ENCODE measurements at places on chromosomes 5 and 9. TPM values are rescaled to one million over a fixed set of nuclear protein-coding genes. Genes with fewer than 3 reads are reported as not detected.

Gene MGAT4B
- 70.6 TPM for polyA plus RNA-seq

Gene NKD2
- 7.2 TPM for polyA plus RNA-seq

Gene C9orf153
- not detected for polyA plus RNA-seq

Gene PRDM9
- polyA plus RNA-seq, result not detected

Gene HRH2
- polyA plus RNA-seq, result 0.09 TPM

Gene LSM11
- polyA plus RNA-seq, result 26.4 TPM

Gene SLC25A2
- polyA plus RNA-seq, result not detected

Gene PCDHB4
- 4.2 TPM for polyA plus RNA-seq

Gene DRD1
- polyA plus RNA-seq, result 0.72 TPM

Gene TLE1
- polyA plus RNA-seq, result 93.0 TPM

Gene IRGM
- polyA plus RNA-seq, result not detected

Gene IRX2
- 0.95 TPM for polyA plus RNA-seq

Gene LMAN2
- 156 TPM for polyA plus RNA-seq

Gene MSMP
- polyA plus RNA-seq, result not detected

Gene HACD4
- not detected for polyA plus RNA-seq

Gene KCNIP1
- 13.8 TPM for polyA plus RNA-seq

Gene PCDHGA2
- 0.26 TPM for polyA plus RNA-seq

Gene C5orf58
- not detected for polyA plus RNA-seq

Gene APBB3
- 131 TPM for polyA plus RNA-seq

Gene IGFBPL1
- 372 TPM for polyA plus RNA-seq

Gene SLIT3
- polyA plus RNA-seq, result 0.06 TPM

Gene TSSK1B
- polyA plus RNA-seq, result not detected

Gene MATR3
- 920 TPM for polyA plus RNA-seq

Gene ADAMTS2
- polyA plus RNA-seq, result 0.61 TPM

Gene IL33
- polyA plus RNA-seq, result not detected

Gene GPX8
- 0.20 TPM for polyA plus RNA-seq

Gene C9orf50
- not detected for polyA plus RNA-seq

Gene PLAC8L1
- polyA plus RNA-seq, result 1.2 TPM

Gene OTP
- not detected for polyA plus RNA-seq

Gene DMRTA1
- 0.64 TPM for polyA plus RNA-seq

Gene KIAA1191
- 135 TPM for polyA plus RNA-seq

Gene MZB1
- not detected for polyA plus RNA-seq

Gene GABBR2
- polyA plus RNA-seq, result 8.7 TPM

Gene SHC3
- polyA plus RNA-seq, result 22.9 TPM

Gene TRUB2
- polyA plus RNA-seq, result 31.0 TPM

Gene EPB41L4B
- 4.1 TPM for polyA plus RNA-seq

Gene ZNF354C
- 6.1 TPM for polyA plus RNA-seq

Gene MARCOL
- polyA plus RNA-seq, result not detected

Gene SMIM32
- 4.9 TPM for polyA plus RNA-seq

Gene NRG2
- polyA plus RNA-seq, result 5.4 TPM

Gene GPR151
- 1.0 TPM for polyA plus RNA-seq

Gene PCDHB15
- polyA plus RNA-seq, result 13.7 TPM

Gene PNPLA7
- polyA plus RNA-seq, result 0.72 TPM

Gene GBGT1
- not detected for polyA plus RNA-seq

Gene HEMGN
- not detected for polyA plus RNA-seq

Gene PGM5
- not detected for polyA plus RNA-seq

Gene ASPN
- polyA plus RNA-seq, result 0.35 TPM

Gene ANP32B
- 3.7 TPM for polyA plus RNA-seq

Gene CFAP90
- 2.1 TPM for polyA plus RNA-seq

Gene ABL1
- 24.0 TPM for polyA plus RNA-seq

Gene SLC34A3
- 0.27 TPM for polyA plus RNA-seq

Gene MUSK
- not detected for polyA plus RNA-seq

Gene ZBTB26
- 8.5 TPM for polyA plus RNA-seq

Gene TAF1L
- polyA plus RNA-seq, result not detected

Gene GADD45G
- 161 TPM for polyA plus RNA-seq
